Activated T-helper 1 cell treated with anti-CD3 and anti-CD28 coated beads, Interleukin-12 subunit alpha, Interleukin-12 subunit beta, Interleukin-2, Interleukin-4 antibody, amounts not matched to agents 30 ng/mL and 10 ng/mL and 1 ng/mL, durations not matched to agents 14 hours and 24 hours and 36 hours (primary cell): ENCODE measurements at places on chromosomes 7 and 10. TPM values are rescaled to one million over a fixed set of nuclear protein-coding genes. Genes with fewer than 3 reads are reported as not detected.

Gene GRM3
- not detected in 2 replicates for total RNA-seq

Gene C10orf62
- total RNA-seq = not detected in 2 replicates

Gene SNX8
- total RNA-seq = 40.8 and 41.8 TPM in 2 replicates

Gene TFPI2
- not detected in 2 replicates for total RNA-seq

Gene ARMC3
- total RNA-seq = not detected in 2 replicates

Gene RNF32
- total RNA-seq = 2.1 and 2.2 TPM in 2 replicates

Gene GARIN1A
- total RNA-seq = 0.73 and 1.0 TPM in 2 replicates
